Activated CD8-positive, alpha-beta memory T cell treated with anti-CD3 and anti-CD28 coated beads, Interleukin-2, amount 50 U/mL, for 4 hours (primary cell): ENCODE measurements at places on chromosomes 7 and 10.

GRCh38 chr7:152054367-152055230 is 29.1 kb downstream of the GALNT11 start:
- DNase-seq = no peak

GRCh38 chr10:123093489-123093888 is 42.3 kb upstream of the HMX3 start:
- no peak for DNase-seq

DNA sequence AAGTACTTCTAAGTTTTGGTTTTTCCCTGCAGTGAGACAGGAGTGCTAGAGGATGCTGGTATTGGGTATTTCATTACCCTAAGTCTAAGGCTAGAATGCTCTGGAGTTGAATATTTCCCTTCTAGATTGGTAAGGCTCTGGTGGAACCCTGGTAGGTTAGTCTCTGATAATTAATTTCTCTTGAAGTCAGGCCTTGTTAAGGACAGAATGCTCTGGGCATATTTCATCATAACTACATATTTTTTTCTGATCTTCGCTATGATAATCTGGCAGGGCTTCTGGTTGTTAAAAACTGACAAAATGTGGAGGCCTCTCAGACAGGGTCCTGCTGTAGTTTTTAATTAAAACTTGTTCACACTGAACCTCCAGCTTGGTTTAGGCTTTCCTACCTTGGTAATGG is 83.8 kb downstream of the CDK13 start:
- no peak for DNase-seq

GRCh38 chr10:32942081-32942480 is 15.9 kb downstream of the ITGB1 start:
- DNase-seq = no peak

DNA sequence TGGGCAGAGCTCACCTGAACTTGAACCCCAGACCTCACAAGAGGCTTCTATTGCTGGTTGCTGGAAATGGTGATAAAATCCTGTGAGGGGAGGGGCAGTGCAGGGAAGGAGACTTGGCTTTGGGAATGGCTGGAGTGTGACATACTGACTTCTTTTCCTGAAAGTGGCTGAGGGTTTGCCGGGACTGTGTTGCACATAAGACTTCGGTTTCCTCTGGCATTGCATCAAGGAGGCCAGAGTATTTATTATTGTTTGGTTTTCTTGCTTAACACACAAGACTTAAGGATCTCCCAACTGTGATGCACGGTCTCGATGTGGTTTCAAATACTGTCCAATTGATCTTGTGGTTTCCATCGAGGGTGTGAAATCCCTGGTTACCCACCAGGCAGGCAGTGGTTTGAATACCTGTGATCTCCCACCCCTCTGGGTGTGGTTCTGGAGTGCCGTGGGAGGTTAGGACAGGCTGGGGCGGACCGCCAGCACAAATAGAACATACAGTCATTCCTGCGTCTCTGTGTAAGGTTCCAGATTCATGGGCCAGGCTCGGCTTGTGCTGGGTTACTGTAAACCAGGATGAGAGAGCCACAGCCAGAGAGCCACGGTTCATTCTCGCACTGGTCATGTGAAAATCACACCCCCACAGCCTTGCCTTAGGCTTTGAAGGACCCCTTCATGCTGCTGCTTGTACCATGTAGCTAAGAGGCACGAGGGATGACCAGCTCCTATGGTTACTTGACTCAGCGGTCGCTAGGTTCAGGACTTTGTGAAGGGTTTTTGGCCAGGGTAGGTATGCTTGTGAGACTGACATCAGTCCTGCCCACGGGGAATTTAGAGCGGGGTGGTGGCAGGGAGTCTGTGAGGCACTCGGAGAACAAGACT is 39.2 kb downstream of the WBP1L start:
- DNase-seq = no peak

DNA sequence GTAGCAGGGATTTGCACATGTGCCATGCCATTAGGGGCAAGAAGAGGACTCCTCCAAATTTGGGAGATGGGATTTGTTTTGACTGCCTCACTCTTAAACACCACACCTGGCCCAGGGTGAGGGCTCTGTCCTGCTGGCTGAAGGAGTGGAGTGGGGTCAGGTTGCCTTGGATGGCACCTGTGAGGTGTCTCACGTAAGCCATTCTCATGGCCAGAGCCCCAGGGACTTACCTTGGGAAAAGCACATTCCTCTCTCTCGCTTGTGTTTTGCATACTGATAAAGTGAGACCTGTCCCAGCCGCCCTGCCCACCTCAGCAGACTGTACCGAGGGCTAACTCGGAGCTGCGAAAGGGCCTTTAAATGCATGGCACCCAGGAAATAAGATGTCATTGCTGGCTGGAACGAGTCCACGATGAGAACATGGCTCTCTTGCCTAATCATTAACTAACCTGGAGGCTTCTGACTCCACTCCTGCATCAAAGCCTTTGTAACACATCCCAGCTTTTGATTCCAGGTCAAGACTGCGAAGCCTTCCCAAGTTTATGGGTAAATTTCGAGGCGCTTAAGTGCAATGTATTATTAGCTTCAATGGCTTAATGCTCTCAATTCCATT is 184.0 kb upstream of the RNF32 start:
- DNase-seq = no peak

DNA sequence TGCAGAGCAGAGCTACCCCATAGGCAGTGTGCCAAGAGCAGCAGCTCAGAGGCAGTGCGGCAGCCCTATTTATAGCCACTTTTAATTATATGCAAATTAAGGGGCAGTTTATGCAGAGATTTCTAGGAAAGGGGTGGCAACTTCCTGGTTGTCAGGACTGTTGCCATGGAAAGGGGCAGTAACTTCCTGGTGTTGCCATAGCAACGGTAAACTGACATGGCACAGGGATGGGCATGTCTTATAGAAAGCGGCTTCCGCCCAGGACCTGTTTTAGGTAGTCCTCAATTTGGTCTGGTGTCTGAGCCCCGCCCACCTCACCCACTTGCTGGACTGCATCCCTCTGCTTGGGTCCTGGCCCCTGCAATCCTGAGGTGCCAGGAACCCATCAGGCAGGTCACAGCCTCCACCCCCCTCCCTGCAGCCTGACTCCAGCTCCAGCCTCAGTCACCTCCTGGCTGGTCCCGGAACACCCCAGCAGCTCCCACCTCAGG is 115.8 kb downstream of the TMEM130 start:
- no peak for DNase-seq

DNA sequence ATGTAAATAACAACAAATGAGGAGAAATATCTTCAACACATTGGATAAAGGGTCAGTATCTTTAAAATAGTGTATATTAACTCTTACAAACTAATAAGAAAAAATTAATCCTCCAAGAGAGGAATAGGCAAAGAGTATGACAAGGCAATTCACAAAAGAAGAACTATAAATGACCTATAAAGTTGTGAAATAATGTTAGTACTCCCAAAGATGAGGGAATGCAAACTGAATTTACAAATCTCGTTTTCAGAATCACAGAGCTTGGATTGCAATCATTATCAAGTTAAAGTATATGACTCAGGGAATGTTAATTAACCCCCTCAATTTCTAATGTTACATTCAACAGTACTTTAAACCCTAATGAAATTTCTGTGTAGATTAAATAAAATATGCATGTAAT is 87.3 kb upstream of the TARP start:
- DNase-seq = no peak

GRCh38 chr10:124377101-124377500 is 41.6 kb downstream of the OAT start:
- DNase-seq = no peak

DNA sequence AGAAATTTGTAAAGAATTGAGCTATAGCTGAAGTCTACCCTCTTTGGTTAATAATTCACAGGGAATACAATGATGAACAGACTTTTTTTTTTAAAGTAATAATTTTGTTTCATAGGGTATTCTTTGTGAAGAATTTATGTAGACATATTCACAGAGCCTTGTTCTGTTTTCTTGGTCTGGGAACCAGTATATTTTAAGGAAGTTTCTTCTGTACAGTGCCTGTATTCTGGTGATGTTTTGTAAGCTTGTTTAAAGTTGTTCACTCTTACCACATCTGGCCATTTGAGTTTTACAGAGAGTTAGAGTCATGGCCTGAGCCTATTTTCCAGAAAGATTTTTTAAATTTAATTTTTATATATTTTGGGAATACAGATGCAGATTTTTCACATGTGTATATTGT is 70.3 kb downstream of the CCSER2 start:
- no peak for DNase-seq

- no peak for DNase-seq
Measured at GRCh38 chr10:89075631-89076030, 85.0 kb downstream of the FAS start.
